ENCODE measurements at places on chromosomes 7 and 10.

- DNase-seq = no peak
Observed at GRCh38 chr7:95976369-95977060, 204.2 kb downstream of the DYNC1I1 start.

GRCh38 chr10:49594594-49594993 lies 15.5 kb upstream of the SLC18A3 start:
- no peak for DNase-seq

DNA sequence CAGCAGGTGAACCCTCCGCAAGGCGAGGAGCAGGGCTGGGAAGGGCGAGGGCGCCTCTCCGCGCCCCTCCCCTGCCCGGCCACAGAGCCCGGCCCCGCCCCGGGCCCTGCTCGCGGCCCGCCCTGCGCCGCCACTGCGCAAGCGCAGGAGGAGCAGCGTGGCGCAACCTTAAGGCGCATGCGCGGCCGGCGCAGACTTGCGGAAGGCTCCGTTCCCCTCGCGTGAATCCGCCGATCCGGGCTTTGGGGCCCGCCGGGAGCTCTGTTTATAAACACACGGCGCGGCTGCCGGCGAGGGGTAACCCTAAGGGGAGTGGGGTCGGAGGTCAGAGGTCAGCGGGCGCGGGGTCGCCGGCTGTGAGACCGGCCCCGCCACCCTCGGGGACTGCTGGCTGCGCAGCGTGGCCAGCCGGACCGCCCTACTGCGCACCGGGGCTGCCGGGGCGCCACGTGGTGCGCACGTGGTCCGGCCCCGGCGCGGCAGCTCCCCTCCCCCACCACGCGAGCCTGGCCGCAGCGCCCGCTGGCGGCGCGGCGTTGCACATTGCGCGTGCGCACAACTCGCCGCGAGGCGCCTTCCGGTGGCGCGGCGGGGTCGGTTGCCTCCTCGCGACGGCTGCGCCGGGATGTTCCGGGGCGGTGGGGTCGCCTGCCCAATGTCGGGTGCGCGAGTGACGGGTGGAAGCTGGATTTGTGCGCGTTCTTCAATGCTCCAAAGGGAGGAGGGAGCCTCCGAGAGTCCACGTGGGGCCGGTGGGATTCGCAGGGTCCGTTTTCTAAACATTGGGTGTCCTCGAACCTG lies 40.2 kb upstream of the FOXK1 start:
- DNase-seq = peak; percentile 76

DNA sequence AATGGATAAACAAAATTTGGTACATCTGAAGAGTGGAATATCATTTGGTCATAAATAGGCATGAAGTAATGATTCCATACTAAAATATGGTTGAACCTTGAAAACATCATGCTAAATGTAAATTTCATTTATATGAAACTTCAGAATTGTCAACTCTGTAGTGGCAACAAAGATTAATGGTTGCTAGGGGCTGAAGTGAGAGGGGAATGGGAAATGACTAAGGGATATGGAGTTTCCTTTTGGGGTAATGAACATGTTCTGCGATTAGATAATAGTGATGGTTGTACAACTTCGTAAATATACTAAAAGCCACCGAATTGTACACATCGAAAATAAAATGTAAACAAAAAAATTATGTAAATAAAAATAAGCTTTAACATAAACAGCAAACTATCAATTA lies 384.1 kb upstream of the STEAP1 start:
- no peak for DNase-seq

GRCh38 chr10:52110576-52110975 lies 203.5 kb upstream of the DKK1 start:
- DNase-seq = no peak

GRCh38 chr7:151560243-151560642 lies 40.5 kb upstream of the RHEB start:
- no peak for DNase-seq

DNA sequence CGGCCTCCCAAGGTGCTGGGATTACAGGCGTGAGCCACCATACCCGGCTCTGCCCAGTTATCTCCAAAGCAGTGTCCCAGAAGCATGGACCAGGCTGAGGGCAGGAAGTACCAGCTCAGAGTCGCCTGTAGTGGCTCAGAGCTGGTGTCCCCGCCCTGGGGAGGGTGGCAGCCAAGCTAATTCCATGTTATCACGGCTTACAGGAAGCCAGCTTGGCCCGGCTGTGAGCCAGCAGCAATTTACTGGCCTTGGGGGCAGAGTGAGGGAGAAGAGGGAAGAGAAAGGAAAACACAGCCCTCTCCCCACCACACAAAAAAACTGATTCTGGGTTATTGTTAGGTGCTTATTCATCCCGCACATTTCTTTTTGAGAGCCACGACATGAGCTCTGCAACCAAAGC lies 88.1 kb downstream of the HIP1 start:
- DNase-seq = no peak

- DNase-seq = no peak
Observed at GRCh38 chr10:60042914-60043313, 136.6 kb upstream of the CCDC6 start.

Measured in amygdala (tissue), 56 donors.